ENCODE measurements at places on chromosomes 4 and X.
A peak's percentile ranks its signal among the peaks of the same experiment; 100 is the strongest.

DNA sequence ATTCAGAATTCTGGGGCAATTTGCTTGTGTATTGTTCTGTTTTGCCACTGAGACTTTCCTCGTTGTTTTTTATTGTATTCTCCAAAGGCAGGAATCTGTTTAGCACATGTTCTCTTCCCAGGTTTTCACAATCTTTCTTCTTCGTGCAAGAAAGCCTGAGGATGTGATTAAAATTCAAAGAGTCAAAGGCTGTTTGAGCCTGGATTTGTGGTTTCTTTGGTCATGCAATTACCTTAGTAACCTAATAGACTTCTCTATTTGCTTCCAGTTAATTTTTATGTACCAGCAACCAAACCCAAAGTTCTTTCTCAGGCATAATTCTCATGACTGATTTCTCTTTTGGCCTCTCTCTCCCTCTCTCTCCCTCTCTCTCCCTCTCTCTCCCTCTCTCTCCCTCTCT is 1420.1 kb upstream of the TENM3 start:
- no peak for DNase-seq

- no peak for DNase-seq
Observed at GRCh38 chr4:80417019-80417418, 81.5 kb downstream of the CFAP299 start.

GRCh38 chr4:8117278-8117682 is 41.3 kb downstream of the ABLIM2 start:
- DNase-seq: no peak

GRCh38 chr4:111775556-111776297 is 369.5 kb upstream of the FAM241A start:
- no peak for DNase-seq

- DNase-seq: peak; percentile 0
Observed at GRCh38 chrX:16577483-16578029, 72.4 kb upstream of the S100G start.

- DNase-seq: no peak
Observed at GRCh38 chr4:186878203-186878776, 154.6 kb upstream of the FAT1 start.

- no peak for DNase-seq
Observed at GRCh38 chr4:75834095-75834771, 68.0 kb downstream of the PPEF2 start.

DNA sequence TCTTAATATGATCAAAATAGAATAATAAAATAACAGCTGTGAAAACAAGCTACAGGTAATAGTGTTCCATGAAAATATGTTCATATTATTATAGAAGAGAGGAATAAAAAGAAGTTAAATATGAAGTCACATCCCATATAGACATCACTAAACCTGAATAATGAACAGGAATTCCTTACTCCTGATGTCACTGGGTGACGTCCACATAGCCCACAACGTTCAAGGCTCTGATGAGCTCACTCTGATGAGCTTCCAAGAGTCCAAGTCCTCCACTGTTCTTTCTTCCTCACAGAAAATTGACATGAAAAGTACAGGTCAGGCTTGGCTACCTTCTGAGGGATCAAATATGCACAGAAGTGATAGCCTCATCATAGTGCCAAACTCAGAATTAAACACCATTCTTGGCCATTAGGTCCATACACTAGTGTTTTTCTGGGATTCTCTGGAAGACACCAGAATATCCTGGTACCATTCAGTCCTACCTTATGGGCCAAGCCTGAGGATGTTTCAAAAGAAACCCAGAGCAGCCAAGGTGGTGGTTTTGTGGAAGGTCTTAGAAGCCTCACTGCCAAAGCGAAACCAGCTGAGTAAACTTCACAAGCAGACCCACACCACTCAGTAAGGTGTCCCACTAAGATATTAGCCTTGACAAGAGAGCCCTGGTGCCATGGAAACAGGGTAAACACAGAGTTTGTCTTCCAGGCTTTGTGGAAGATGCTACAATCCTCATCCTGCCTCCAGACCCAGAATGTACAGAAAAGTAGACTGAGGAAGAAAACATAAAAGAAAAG is 138.4 kb upstream of the HHIP start:
- DNase-seq: no peak

DNA sequence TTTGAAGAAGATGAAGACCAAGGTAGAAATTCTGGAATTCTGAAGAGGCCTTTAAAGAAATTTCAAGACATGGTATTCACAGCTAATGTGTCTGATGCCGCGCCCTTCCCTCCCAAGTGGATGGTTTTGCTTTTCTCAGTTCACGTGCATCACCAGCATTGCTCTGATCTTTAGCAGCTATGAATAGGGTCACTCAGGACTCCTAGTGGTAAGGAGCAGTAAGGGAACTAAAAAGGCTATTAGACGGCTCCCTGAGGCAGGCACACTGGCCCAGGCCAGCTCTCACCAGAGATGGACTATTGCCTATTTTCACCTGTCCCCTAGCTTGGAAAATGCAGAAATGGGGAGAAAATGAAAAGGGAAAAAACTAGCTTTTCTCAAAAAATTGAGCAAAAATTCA is 447.5 kb upstream of the RASGEF1B start:
- no peak for DNase-seq

DNA sequence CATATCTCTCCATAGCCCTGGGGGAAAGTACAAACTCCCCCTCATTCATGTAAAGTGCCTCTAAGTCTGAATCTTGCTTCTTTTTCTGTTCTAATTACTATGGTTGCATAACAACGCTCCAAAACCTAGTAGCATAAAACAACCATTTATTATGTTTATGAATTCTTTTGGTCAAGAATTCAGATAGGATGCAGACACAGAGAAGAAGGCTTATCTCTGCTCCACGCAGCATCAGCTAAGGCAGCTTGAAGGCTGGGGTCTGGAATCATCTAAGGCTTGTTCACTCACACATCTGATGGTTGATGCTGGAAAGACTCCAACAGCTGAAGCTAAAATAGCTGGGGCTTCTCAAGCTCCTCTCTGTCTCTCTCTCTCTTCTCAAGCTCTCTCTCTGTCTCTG is 564.5 kb downstream of the ZNF674 start:
- no peak for DNase-seq

- DNase-seq: no peak
Observed at GRCh38 chr4:7361280-7361895, 73.3 kb downstream of the PSAPL1 start.

- no peak for DNase-seq
Observed at GRCh38 chr4:42654631-42655268, 2.2 kb downstream of the ATP8A1 start.

- DNase-seq: peak; percentile 8
Observed at GRCh38 chr4:95637043-95637600, 88.3 kb upstream of the UNC5C start.

DNA sequence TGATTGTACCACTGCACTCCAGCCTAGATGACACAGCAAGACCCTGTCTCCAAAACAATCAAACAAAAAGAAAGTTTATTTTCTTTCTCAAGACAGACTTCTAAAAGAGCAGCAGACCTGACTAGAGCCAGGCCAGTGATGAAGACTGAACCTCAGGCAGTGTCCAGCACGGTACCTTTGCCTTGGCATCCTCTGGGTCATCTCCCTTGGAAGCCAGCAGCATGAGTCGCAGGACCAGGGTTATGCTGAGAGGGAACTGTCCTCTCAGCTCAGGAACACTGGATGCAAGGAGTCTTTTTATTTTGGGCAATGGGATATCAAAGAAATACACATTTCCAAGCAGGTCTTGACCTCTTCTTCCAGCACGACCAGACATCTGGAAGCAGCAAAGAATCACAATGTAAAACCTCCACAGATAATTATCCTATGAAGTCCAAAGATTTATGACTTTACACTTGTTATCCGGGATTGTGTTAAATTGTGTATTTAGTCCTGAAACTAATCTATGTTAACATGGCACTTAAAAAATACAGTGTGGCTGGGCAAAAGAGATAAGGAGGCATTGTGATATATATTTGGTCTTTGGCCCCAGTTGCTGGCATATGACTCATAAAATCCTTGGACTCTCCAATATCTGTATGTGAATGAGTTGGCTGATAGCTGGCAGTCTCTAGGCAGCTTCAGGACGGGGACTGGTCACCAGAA is 66.0 kb upstream of the DDX60 start:
- DNase-seq: no peak

DNA sequence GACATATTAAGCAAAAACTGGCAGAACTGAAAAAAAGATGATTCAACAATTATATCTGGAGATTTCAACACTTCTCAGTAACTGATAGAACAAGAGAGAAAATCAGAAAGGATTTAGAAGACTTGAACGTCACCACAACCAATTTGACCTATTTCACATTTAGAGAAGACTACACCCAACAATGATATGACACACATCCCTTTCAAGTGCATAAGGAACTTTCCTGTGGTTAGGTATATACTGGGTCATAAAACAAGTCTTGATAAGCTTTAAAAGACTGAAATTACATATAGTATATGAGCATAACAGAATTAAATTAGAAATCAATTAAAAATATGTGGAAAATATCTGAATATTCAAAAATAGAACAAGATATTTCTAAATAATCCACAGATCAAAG is 201.2 kb upstream of the HAND2 start:
- DNase-seq: no peak

- DNase-seq: peak; percentile 37
Observed at GRCh38 chr4:61493470-61493869, 293.3 kb downstream of the ADGRL3 start.

GRCh38 chrX:24550166-24550565 is 85.1 kb downstream of the PDK3 start:
- no peak for DNase-seq

GRCh38 chr4:81648576-81649275 is 177.0 kb upstream of the RASGEF1B start:
- DNase-seq: no peak

GRCh38 chr4:11455201-11455835 is 26.6 kb upstream of the HS3ST1 start:
- DNase-seq: no peak

- DNase-seq: no peak
Observed at GRCh38 chr4:134045411-134045810, 156.2 kb downstream of the PABPC4L start.

DNA sequence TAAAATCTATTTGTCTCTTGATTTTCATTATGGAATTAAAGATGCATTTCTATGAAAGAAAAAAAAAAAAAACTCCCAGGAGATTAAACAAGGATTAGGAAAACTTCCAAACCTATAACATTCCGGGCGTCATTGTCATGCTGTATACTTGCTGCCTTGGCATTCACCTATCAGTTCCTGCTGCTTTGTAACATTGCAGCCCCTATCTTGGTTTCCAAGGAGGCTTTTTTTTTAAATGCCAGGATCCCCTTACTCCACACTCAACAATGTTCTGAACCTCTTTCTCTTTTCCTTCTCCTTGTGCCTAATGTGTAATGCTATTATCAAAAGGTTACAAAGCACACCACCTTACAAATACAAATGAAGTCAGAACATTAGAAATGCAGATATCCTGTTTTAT is 20.5 kb upstream of the BEND4 start:
- DNase-seq: no peak

GRCh38 chr4:113776679-113777078 is 15.1 kb upstream of the CAMK2D start:
- DNase-seq: no peak

- DNase-seq: no peak
Observed at GRCh38 chr4:125849869-125850268, 535.1 kb downstream of the FAT4 start.

DNA sequence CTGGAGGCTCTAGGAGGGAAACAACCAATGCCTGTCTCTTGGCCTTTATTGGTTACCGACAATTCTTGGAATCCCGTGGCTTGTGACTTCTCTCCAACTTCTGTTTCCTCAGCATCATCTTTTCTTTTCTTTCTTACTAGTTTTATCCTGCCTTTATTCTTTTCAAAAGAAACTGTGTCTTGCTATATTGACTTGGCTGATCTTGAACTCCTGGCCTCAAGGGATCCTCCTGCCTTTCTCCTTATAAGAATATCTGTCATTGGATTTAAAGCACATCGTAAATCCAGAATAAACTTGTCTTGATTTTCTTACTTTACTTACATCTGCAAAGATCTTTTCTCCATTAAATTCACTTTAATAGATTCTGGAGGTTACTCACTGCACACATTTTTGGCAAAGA is 49.9 kb upstream of the UGT2B10 start:
- DNase-seq: no peak

GRCh38 chr4:36317721-36318120 is 36.3 kb downstream of the DTHD1 start:
- DNase-seq: no peak

GRCh38 chrX:139179592-139179991 is 350.9 kb upstream of the F9 start:
- no peak for DNase-seq

- DNase-seq: no peak
Observed at GRCh38 chr4:146029939-146030710, 91.5 kb upstream of the ZNF827 start.

DNA sequence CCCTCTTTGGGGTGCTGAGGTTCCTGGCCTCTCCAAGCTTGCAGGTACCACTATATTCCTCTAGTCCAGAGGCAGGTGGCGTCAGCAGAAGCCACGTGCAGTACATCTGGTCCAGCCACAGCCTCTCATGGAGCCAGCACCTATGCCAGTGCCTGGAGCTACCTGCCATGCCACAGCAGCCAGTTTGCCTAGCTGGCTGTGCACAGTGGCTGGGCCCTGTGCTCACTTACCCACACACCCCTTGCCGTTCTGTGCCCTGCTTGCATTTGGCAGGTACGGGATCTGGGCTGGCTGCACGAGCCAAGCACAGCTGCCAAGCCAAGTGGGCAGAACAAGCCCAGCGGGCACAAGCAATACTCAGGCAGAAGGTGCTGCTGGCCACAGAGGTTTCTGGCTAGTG is 601.1 kb downstream of the EPHA5 start:
- DNase-seq: no peak

DNA sequence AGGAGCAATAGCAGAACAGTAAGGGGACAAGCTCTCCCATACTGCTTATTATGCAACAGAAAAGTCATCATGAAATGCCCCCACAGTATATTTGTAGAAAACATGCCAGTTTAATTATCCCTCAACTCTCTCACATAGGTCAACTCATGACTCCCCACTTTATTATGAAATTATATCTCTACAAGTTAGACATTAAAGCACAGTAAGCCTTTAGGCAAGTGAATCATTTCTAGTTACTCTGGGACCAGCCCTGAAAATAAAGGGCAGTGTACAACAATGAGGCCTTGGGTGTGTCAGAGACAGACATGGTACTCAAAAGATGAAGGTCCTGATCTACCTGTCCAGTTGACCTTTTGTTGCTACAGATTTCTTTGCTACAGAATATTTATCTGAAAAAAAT is 191.9 kb downstream of the FBXW7 start:
- DNase-seq: no peak

DNA sequence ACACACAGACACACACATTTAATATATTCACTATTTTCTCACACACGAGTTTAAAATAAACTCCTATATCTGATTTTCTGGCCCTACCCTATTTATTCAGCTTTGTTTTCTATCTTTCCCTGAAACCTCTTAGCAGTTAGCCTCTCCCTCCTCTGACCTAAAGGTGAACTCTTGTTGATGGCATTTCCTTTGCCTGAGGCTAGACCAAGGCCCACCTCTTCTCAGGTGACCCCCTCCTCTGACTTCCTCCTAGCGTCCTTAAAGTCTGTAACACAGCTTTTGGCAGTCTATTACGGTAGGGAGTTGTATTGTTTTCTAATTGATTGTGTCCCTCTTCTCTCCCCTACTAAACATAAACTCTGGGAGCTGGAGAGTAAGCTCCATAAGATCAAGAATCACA is 1.7 kb upstream of the SRPX2 start:
- DNase-seq: no peak
